ENCODE measurements at places on chromosomes 6 and 20. TPM values are rescaled to one million over a fixed set of nuclear protein-coding genes. Genes with fewer than 3 reads are reported as not detected.
A peak's percentile ranks its signal among the peaks of the same experiment; 100 is the strongest.

DNA sequence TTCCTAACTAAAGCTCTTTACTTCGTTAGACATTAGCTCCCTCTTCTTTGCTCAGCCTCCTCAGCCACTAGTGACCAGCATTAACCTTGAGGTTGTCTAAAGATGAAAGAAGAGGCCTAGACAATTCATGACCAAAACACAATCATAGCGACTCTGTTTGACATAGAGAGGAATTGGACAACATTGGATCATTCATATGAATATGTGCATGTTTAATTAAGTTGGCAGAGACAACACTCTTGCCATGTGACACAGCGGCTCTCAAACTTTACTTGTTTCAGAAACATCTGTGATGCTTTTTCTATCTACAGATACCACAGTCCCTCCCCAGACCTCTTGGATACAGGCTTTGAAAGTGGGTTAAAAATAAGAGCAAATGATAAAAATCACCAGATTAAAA, 81.7 kb downstream of the LINC00237 start:
- DNase-seq, result no peak

ULBP1 gene
- total RNA-seq, result 0.14 TPM

- DNase-seq, result no peak
Measured at GRCh38 chr6:43966853-43967718, 160.2 kb downstream of the MRPL14 start.

GSTA2 gene
- total RNA-seq, result not detected

SLC22A3 gene
- 144 TPM for total RNA-seq

LY6G6D gene
- not detected for total RNA-seq

DNA sequence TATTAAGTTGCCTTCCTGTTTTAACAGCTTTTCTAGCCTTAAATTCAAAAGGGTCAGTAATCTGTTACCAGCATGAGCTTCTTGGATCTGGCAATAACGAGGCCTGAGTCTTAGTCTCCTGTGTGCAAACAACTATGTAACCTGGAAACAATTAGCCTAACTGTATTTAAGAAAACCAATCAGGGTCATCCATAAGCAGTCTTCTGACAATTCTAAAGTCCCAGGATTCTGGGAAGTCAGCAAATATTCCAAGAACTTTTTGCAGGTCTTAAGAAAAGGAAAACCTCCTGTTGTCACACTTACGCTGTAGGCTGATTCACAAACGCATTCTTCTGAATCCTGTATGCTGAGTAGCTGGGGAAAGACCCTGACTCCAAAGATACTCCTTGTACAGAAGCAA, 90.4 kb downstream of the COL12A1 start:
- DNase-seq, result no peak

DNA sequence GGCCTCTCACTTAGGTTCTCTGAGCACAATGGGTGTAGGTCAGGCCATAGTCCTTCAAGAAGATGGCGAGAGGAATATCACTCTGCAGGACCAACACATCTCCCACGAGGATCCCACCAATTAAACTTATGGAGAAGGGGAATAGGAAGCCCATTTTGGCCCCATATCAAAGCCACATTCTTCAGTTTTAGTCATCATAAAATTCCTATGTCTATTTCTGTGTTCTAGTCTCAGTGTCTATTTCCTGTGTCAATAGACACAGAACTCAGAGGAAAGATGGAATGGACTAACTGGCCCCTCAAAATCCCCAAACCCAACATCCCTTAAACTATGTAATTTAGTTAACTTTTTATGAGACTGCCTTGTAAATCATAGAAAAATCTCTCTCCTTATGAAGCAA, 216.8 kb downstream of the HACE1 start:
- DNase-seq, result no peak

GRCh38 chr6:115832186-115832585, 228.5 kb downstream of the FRK start:
- DNase-seq, result no peak

- DNase-seq, result peak; percentile 53
Measured at GRCh38 chr6:39934131-39934757, at the start of gene MOCS1. Gene MOCS1 (minus strand): TSS chr6:39934462. CDS start chr6:39934417, 45 bp downstream.

RSPO4 gene
- not detected for total RNA-seq

GRCh38 chr6:135642912-135643311, 145.4 kb upstream of the AHI1 start:
- DNase-seq, result no peak

- no peak for DNase-seq
Measured at GRCh38 chr6:43502666-43503065, 7.5 kb downstream of the LRRC73 start.

CPNE5 gene
- total RNA-seq, result 0.85 TPM

- DNase-seq, result no peak
Measured at GRCh38 chr20:35984382-35984781, 16.0 kb downstream of the CNBD2 start.

LRRN4 gene
- total RNA-seq, result not detected

REM1 gene
- 4.3 TPM for total RNA-seq
